ENCODE measurements at places on chromosomes 7 and 10.

DNA sequence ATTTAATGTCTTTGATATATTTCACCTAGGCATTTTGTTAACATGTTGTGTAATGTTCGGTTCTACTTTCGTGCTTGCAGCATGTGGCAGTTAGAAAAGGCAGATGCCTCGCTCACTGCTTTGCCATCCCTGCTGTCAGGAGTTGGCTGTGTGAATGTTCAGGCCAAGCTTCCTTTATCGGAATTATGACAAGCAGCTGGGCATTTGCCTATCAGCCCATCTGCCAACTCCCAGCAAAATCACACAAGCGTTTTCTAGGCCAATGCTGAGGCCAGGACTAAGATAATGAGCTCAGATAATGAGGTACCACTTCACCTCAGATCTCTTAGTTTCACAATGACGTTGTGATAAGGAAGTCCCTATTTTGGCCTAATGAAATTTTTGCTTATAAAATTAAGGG is 212.7 kb upstream of the FAM3C start:
- DNase-seq, result no peak

- peak; percentile 37 for DNase-seq
Observed at GRCh38 chr10:72690071-72690755, 1.7 kb upstream of the MCU start.

GRCh38 chr10:61492364-61492995 is 39.3 kb upstream of the TMEM26 start:
- DNase-seq, result no peak

DNA sequence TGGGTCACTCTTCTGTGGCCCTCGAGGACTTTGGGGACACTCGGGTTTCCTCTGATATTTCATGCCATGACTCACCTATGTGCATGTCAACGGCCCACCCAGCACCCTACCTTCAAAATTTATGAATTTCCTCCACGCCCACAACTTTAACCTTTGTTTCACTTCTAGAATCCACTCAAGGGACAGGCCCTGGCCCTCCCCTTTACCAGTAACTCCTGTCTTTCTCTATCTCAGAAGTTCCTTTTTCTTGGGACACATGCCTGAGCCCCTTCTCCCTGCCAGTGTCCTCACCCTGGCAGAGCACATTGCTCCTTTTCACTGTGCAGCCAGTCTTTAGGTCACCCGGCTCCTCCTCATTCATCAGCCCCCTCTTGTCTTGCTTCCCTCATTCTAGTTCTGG is 282.5 kb upstream of the KLF6 start:
- DNase-seq, result no peak

DNA sequence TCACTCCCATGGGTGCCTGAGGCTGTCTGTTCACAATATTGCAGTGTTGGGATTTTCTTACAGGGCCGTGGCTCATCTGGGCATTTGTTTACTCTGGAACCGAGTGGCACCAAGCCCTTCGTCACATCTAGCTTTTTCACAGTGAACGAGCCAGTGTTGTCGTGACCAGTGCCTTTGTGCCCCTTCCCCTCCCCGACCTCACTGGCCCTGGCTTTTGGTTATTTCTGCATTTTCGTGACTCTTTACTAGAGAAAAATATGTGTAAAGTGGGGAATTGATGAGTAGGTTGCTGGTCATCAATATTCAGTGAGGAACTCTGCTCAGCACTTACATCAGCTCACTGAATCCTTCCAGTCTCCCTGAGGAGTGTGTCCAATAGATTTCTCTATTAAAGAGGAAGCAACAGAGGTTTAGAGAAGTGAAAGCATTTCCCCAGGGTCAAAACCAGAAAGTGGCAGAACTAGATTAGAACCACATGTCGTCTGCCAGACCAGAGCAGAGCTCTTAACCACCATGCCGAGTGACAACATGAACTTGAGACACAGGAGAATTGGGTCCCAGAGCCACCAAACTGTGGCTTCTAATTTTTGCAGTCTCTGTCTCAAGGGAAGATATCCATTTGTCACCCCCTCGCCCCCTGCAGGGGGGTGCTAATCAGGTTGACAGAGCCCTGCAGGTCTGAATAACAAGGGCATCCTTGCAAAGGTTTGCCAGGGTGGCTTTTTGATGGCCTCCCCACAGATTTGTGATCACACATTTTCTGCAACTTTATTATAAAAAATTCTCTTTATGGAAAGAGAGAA is 125.3 kb downstream of the CHN2 start:
- DNase-seq, result no peak

DNA sequence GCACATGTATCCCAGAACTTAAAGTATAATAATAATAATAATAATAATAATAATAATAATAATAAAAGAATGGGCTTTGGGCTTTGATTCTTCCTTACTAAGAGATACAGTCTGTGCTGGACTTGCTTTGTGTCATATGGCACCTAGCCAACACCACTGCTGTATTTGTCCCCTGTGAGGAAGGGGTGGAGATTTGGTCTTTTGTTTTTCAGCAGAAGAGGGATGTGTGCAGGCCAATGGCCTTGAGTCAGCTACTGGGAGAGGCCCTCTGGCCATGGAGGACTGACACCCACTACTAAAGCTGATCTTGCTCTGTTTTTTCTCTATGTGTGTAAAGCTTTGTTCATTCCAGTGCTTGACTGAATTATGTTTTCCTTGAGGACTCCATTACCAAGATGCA is 573.0 kb upstream of the PCDH15 start:
- DNase-seq, result peak; percentile 1

DNA sequence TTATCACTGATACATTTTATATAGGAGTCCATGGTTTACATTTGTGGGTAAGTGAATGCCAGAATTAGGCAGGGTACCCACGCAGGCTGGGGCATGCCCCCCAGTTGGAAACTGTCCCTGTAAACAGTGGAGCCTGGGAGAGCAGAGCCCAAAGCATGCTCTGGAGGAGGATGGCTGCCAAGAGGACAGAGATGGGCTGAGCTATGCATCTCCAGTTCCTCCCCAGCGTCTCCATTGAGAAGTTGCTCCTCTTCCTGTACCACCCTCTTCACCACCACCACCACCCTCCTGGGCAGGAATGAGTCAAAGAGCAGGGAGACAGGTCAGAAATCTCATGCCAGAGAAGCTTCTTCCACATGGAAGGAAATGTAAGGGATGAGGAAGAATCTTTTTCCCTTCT is 67.7 kb upstream of the KMT2E start:
- DNase-seq, result no peak

GRCh38 chr10:100670828-100671479 is 74.4 kb upstream of the PAX2 start:
- DNase-seq, result no peak

- no peak for DNase-seq
Observed at GRCh38 chr10:14821635-14822375, 16.0 kb downstream of the CDNF start.

GRCh38 chr10:46301056-46301645 is 14.4 kb downstream of the ANTXRL start:
- DNase-seq, result no peak

- no peak for DNase-seq
Observed at GRCh38 chr7:120334475-120334874, 61.5 kb downstream of the KCND2 start.

DNA sequence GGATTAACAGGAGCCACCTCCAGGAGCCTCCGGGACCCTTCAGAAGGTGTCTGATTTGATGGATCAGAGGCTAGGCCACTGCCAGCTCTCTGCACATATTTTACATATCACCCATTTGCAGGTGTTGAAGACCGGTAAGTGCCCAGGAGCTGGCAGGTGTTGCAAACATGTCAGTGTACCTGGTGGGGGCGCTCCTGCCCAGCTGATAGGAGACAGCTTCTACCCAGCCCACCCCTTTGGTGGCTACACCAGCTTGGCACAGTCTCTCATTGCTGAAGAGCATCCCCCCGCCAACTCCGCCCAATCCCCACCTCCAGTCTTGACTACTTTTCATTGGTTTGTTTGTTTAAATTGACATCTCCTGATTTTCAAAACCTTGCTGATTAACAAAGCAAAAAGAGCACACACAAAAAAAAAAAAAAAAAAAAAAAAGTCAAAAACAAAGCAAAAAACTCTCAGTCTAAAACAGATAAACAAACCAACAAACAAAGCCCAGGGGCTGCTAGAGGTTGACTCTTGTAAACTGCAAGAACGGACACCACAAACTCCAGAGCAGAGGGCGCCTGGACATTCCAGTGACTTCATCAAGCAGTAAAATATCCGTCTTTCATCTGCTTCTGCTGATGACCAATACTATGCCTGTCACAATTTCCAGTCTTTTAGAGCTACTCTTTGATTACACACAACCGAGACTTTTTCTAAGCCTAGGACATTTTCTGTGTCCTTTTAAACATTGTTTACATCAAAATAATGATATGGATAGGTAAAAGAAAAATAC is 275.3 kb downstream of the NRG3 start:
- no peak for DNase-seq

- DNase-seq, result no peak
Observed at GRCh38 chr10:49446031-49446430, 50.1 kb upstream of the DRGX start.

- no peak for DNase-seq
Observed at GRCh38 chr10:18056583-18056982, 83.6 kb upstream of the CACNB2 start.

DNA sequence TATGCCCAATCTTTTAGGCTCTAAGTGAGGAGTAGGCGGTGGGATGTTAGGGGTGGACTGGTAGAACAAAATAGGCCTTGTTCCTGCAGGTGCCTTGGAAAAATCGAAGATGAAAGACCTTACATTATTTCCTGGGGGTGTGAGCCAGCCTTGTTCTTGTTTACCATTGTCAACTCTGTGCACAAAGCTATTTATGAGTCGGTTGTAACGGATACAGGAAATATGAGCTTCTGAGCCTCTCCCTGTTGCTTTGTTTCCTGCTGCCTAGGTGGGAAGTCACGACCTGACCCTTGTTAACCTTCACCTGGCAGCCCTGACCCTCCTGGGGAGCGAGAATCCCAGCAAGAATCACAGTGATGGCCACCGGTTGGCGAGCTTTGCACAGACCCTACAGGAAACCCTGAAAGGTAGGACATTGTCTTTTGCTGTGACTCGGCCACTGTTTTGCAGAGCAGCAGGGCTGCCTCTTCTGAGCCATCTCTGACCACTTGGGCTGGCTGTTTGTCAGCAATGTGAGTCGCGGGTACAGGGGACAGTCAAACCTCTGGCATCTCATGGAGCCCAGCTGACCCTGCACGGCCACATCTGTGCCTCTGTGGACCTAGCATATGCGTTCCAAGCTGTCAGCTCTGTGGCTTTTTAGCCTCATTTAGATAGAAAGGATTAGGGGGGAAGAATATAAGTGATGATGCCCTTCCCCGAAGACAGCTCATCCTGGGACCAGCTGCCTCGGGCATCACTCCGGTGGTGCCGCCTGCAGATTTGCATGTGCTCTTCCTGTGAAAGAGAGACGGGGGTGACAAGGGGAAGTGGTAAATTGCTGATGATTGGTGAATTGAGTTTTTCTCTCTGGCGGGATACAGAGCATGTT is 102.1 kb upstream of the ANLN start:
- DNase-seq, result peak; percentile 91

DNA sequence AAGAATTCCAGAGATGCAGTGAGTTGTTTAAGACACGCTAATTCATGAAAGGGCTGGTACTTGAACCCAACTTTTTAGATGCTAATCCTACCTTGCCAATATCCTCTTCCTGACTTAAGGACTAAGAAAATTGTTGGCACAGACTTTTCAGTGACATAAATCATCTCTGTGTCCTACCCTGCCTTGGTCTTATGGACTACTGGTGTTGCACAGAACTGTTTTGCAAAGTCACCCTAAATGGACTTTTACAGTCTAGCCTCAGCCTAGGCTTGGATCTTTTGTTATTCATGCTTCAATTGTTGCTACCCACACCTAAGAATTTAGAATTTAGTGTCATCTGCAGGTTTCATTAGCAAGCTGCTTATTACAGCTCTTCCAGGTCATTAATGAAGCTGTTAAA is 112.7 kb downstream of the SORCS1 start:
- no peak for DNase-seq

- peak; percentile 2 for DNase-seq
Observed at GRCh38 chr7:82481499-82482097, 38.0 kb upstream of the CACNA2D1 start.

- peak; percentile 79 for DNase-seq
Observed at GRCh38 chr10:133357285-133358161, at the start of gene FUOM. Gene FUOM, minus strand, starts transcription at chr10:133358019. Its CDS starts 12 bp downstream, at chr10:133358007.

- no peak for DNase-seq
Observed at GRCh38 chr10:20885678-20886077, 11.4 kb downstream of the NEBL start.

- DNase-seq, result no peak
Observed at GRCh38 chr10:73810358-73810734, 1.1 kb downstream of the NDST2 start.

DNA sequence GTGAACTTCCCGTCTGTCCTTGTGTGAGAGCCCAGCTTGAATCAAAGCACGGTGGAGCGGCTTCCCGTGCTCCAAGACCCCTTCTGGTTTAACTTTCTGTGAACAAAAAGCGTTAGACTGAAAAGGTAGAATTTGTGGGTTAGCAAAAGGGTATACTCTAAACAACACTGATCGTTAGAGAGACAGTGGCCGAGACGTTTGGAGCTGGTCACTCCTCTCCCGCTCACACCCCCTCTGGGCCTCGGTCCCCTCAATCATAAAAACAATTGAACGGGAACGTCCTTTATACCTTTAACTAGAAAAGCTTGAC is 502 bp downstream of the PRKRIP1 start:
- no peak for DNase-seq

DNA sequence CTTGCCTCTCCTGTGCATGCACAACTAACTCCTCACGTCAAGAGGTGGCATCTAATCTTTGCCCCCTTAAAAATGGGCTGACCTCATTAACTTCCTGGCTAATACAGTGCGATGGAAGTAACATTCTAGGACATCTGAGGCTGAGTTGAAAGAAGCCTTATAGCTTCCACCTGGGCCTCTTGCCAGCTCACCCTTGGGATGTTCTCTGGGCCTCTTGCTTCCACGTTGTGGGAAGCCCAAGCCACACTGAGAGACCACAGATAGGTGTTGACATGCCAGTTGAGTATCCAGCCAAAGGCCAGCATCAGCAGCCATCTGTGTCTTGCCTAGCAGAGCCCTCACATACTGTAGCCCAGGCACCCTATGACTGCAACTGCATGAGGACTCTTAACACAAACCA is 60.8 kb upstream of the GDF10 start:
- no peak for DNase-seq

- peak; percentile 8 for DNase-seq
Observed at GRCh38 chr10:91883549-91884444, 25.5 kb downstream of the FGFBP3 start.

DNA sequence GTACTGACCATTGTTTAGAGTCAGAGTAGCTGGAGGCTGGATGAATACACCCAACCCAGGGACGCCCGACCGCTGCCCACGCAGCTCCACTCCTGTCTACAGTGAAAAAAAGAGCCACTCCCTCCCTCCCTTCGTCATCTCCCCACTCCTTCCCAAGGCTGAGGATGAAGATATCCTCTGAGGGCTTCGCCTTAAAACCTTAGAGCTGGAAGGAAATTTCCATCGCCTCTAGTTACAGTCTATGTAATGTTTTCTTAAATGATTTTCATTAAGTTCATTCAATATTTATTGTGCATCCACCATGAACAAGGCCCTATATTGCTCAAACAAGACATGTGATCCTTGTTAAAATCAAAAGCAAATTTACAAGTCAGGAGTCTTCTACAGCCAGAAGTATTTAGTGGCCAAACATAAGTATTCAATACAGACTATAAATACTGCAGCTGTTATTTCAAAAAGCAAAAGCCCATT is 11.3 kb upstream of the SLIT1 start:
- no peak for DNase-seq
